AG09309 (cell line): ENCODE measurements at places on chromosomes 12 and 14.
A peak's percentile ranks its signal among the peaks of the same experiment; 100 is the strongest.

DNA sequence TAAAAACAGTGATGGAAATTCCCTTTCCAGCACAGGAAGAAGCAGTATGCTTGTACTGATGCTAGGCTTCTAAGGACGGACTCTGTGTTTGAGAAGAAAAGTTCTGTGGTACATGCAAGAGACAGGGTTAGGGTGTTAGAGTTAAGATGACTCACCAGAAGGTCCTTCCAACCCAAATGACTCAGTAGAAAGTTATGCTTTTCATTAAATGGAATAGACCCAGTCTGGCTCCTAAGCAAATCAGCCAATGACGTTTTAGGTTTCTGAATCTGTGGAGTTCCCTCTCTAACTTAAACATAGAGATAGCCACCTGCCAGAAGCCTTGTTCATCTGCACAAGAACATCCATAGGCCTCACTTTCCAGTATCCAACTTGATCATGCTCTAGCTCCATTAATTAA, 5.7 kb downstream of the PTHLH start:
- peak; percentile 91 for DNase-seq

DNA sequence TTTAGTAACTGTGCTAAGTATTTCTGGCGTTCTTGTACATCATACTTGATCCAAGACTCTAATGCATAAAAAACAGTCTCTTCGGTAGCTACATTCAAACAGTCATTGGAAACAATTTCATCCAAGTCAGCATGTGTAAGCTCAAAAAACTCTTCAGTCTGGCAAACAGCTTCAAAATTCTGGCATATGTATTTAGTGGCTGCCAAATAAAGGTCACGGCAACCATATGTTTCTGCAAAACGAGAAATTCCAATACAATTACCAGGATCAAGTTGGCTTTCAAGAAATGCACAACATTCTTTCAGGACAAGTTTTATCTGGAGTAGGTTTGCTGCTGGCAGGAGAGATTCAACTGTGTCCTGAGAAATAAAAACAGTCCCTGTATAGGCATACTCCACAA, 16.5 kb downstream of the KLHL28 start:
- peak; percentile 89 for DNase-seq

GRCh38 chr12:13220838-13221237, 24.3 kb downstream of the EMP1 start:
- DNase-seq: no peak

DNA sequence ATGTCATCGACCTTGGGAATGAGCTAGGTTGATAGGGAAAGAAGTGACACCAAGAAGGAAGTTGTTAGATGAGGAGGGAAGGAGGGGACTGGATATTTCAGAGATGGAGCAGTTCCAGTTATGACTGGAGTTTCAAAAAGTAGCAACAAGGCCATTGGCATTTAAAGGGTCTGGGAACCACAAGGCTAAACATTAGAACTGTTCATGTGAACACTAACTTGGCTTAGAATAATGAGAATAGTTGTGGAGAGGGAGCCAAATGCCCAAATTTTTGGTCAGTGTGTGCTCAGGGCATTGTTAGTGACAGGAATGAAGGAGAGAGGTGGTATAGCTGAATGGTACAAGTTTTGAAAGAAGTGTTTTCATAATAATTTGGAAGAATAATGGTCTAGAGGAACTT, 16.8 kb downstream of the IFT43 start:
- DNase-seq: no peak

- no peak for DNase-seq
Observed at GRCh38 chr14:57785058-57785457, 80.8 kb downstream of the SLC35F4 start.

GRCh38 chr12:13941258-13942249, 39.8 kb downstream of the GRIN2B start:
- no peak for DNase-seq

GRCh38 chr14:68747393-68747792, 45.5 kb downstream of the ZFP36L1 start:
- DNase-seq: no peak

- no peak for DNase-seq
Observed at GRCh38 chr12:57809425-57809824, 9.1 kb downstream of the AVIL start.

DNA sequence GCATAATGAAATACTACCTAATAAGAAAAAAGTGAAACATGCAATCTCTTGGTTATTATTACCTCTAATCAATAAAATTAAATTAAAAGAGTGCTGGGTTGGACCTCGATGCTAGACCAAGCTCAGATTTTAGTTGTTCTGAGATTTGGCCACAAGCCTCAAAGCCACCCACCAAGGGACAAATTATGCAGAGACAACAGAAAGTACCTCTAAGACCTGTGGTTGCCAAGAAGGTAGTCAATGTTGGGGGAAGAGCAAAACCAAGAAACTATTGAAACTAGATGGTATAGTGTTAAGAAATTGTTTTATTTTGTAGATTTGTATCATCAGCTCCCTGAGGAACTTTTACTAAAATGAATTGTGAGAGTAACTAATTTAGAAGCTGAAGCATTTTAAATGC, 43.8 kb upstream of the ARID2 start:
- DNase-seq: no peak

DNA sequence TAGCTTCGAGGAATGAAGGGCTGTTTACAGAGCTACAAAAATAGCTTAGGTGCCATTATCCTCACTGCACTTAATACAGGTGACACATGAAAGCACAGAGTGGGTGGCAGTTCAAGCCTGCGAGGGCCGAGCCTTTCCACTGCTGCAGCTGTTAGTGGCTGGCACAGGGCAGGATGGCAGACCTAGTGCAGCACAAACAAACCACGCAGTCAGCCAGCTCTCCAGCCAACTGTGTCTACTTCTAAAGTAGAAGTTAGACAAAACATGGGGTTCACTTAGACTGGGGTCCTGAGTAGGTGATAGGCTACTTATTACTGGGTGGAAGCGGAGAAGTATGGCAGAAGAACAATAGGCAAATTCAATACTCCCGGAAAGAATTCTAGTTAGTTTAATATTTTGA, 95.4 kb downstream of the DUSP16 start:
- DNase-seq: no peak

GRCh38 chr14:31489691-31490090, 1.9 kb upstream of the GPR33 start:
- DNase-seq: no peak

DNA sequence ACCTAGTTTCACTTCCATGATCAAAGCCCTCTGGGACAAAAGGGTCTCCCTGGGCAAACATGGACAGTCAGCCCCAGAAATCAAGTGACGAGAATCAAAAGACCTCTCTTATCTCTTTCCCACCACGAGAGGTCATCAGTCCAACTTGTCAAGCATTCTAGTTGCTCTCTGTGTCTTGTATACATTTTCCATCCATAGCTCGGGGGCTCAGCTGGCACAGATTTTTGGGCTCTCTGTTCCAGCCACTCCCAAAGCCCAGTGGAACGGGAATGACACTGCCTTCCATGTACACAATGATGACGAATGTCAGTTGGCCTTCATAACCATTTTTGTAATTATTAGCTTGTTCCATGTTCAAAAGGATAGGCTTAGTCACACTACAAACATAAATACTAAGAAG, 29.7 kb downstream of the NOS1 start:
- no peak for DNase-seq

- peak; percentile 86 for DNase-seq
Observed at GRCh38 chr12:93785249-93786010, 108.3 kb downstream of the CRADD start.

GRCh38 chr12:92030618-92031017, 115.0 kb downstream of the BTG1 start:
- no peak for DNase-seq

- no peak for DNase-seq
Observed at GRCh38 chr14:88463318-88463717, 77.9 kb downstream of the SPATA7 start.

- peak; percentile 47 for DNase-seq
Observed at GRCh38 chr14:92785667-92786426, 8.3 kb upstream of the GOLGA5 start.
